ENCODE measurements at places on chromosomes 4 and X.

GRCh38 chrX:149717803-149718202 is 5.9 kb downstream of the MAGEA11 start:
- DNase-seq: no peak

DNA sequence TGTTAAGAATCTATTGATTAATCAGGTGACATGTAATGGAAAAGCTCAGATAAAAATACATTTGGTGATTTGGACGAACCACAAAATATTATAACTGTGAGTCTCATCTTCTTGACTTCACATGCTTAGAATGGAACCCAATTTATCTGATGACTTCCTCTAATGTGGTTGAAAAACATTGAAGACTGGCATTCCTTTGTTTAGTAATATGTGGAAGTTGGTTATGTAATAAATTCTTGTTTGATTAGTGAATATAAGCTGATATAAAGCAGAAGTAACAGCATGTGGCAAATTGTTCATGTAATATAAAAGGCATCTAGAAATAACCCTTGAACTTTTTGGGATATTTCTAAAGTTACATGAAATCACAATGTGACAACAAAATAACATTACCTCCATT is 9.7 kb downstream of the GIMD1 start:
- no peak for DNase-seq

- DNase-seq: no peak
These were observed 29.0 kb downstream of the LRPAP1 start for GRCh38 chr4:3502941-3503936.

- DNase-seq: no peak
These were observed 147.7 kb downstream of the RASL11B start for GRCh38 chr4:53009824-53010223.
